Hair follicle dermal papilla cell (primary cell): ENCODE measurements at places on chromosomes 6 and 20. TPM values are rescaled to one million over a fixed set of nuclear protein-coding genes. Genes with fewer than 3 reads are reported as not detected.

The MAFB gene
- total RNA-seq = 13.5 and 13.8 TPM in 2 replicates

The BPIFB2 gene
- total RNA-seq = not detected in 2 replicates

The LPA gene
- total RNA-seq = not detected in 2 replicates

The UST gene
- total RNA-seq = 22.7 and 29.4 TPM in 2 replicates

The PCK1 gene
- not detected in 2 replicates for total RNA-seq

The PPIL6 gene
- 2.1 and 2.3 TPM in 2 replicates for total RNA-seq

The ITPR3 gene
- 69.3 and 74.9 TPM in 2 replicates for total RNA-seq

The PAK1IP1 gene
- total RNA-seq = 15.1 and 18.2 TPM in 2 replicates

The FITM2 gene
- total RNA-seq = 9.5 and 12.7 TPM in 2 replicates

The AFDN gene
- total RNA-seq = 37.6 and 52.6 TPM in 2 replicates

The LIME1 gene
- total RNA-seq = 4.5 and 4.6 TPM in 2 replicates

The FKBP1C gene
- total RNA-seq = 0.24 and 1.1 TPM in 2 replicates

The FAM162B gene
- 0.61 and 0.81 TPM in 2 replicates for total RNA-seq

The TREM1 gene
- not detected in 2 replicates for total RNA-seq

The CST4 gene
- total RNA-seq = not detected in 2 replicates

The IMPG1 gene
- not detected in 2 replicates for total RNA-seq

The HLA-DRB5 gene
- total RNA-seq = 0.49 TPM in 1 of 2 replicates, not detected in the other

The ZNF831 gene
- not detected in 2 replicates for total RNA-seq

The CAP2 gene
- total RNA-seq = 1.9 and 10.5 TPM in 2 replicates

The KCNK5 gene
- not detected in 2 replicates for total RNA-seq

The SLC35D3 gene
- total RNA-seq = not detected in 2 replicates

The ZBP1 gene
- not detected in 2 replicates for total RNA-seq

The APOM gene
- total RNA-seq = 0.65 and 1.2 TPM in 2 replicates

The PCSK2 gene
- 0.32 TPM in 1 of 2 replicates, not detected in the other for total RNA-seq

The NRN1 gene
- total RNA-seq = 117 and 120 TPM in 2 replicates
